ENCODE measurements at places on chromosomes 5 and 9.

GRCh38 chr5:115309751-115310370, 13.4 kb upstream of the CCDC112 start:
- no peak for DNase-seq

DNA sequence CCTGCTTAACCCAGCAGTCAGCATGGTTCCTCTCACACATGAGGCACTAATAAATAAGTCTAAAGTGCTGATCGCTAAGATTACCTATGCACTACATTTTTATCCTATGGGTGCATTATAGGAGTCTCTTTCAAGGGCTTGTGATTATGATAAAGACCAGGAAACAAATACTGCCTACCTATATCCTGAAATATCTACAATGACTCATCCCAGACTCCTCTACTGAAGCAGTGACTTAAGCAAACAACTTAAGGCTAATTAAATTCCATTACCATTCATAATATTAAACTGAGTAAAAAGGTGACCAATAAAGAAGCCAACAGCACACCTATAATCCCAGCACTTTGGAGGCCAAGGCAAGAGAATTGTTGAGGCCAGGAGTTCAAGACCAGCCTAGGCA, 338.4 kb downstream of the DNAH5 start:
- DNase-seq: no peak

DNA sequence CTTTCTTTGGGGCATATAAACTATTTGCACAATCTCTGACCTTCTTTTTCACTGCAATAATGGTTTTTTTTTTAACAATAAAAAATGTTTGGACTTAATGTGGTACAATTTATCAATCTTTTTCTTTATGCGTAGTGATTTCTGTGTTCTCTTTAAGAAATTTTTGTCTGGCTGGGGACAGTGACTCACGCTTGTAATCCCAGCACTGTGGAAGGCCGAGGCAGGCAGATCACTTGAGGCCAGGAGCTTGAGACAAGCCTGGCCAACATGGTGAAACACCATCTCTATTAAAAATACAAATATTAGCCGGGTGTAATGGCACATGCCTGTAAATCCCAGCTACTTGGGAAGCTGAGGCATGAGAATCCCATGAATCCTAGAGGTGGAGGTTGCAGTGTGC, 72.3 kb downstream of the STK32A start:
- DNase-seq: no peak

DNA sequence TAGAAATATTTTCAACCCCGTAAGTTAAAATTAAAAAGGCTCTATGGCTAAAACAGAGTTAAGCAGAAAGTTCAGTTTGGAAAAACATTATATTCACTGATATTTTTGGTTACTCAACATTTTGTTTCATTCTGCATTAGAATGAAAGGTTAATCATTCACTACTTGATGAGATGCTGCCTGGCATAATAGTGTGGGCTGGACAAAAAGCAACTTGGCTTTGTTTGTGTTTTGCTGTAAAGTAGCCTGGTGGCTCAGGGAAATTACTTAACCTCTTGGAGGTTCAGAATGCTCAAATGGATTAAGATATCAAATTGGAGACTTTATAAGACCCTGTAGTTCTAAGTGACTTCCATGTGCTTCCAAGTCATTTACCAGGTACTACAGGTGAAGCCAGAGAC, 367.4 kb upstream of the TRPC7 start:
- DNase-seq: no peak

- DNase-seq: no peak
Measured at GRCh38 chr5:90802474-90803317, 244.1 kb downstream of the ADGRV1 start.
